ENCODE measurements at places on chromosomes 5 and 9.

GRCh38 chr5:88746438-88746882 is 136.5 kb downstream of the MEF2C start:
- no peak for DNase-seq

DNA sequence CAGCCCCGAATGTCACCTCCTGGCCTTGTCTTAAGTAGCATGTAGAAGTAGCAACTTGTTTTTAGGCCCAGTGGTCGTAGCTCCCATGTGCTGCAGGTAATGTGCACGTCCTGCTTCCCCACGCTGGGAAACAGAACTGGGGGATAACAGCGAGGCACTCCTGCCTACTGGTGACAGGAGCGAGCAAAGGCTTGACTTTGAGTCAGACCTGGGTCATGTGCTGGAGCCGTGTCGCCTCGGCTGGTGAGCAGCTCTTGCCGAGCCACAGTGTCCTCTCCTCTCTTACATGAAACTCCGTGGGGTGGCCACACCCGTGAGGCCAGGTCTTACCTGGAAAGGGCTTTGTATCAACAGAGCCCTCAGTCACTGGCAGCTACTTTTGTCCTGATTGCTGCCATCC is 17.5 kb upstream of the POMT1 start:
- no peak for DNase-seq

GRCh38 chr9:95669253-95669652 is 152.5 kb upstream of the PTCH1 start:
- no peak for DNase-seq

- DNase-seq: no peak
Observed at GRCh38 chr9:108468364-108468763, 387.4 kb downstream of the ACTL7B start.

- no peak for DNase-seq
Observed at GRCh38 chr5:68465934-68466551, 250.5 kb downstream of the PIK3R1 start.

- peak; percentile 52 for DNase-seq
Observed at GRCh38 chr5:90264689-90265544, 144.6 kb downstream of the CETN3 start.

DNA sequence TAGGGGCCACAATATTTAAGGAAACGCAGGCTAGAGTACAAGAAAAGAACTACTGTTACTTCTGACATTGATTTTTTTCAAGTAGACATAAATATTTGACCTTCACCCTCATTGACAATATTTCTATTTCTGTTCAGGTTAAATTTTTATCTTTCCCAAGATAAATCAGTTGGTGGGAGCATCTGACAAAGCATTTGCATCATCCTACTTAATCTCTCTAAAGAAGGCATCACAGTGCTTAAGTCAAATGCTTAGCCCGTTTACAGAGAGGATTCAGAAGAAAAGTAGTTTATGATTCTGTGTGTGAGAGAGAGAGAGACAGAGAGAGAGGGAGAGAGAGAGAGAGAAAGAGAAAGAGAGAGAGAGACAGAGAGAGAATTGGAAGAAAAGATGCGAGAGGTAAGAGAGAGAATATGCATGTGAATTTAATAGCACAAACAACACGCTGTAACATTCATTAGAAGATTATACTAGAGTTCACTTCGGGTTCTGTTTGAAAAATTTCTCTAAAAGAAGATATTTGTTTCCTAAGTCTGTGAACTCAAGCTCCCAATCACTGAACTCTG is 1093.3 kb upstream of the CDH6 start:
- DNase-seq: no peak

GRCh38 chr5:53164478-53165165 is 55.1 kb upstream of the MOCS2 start:
- no peak for DNase-seq

GRCh38 chr9:15856591-15856990 is 303.7 kb downstream of the CCDC171 start:
- no peak for DNase-seq

GRCh38 chr5:131264451-131265099 is 722 bp downstream of the CDC42SE2 start:
- DNase-seq: peak; percentile 48

DNA sequence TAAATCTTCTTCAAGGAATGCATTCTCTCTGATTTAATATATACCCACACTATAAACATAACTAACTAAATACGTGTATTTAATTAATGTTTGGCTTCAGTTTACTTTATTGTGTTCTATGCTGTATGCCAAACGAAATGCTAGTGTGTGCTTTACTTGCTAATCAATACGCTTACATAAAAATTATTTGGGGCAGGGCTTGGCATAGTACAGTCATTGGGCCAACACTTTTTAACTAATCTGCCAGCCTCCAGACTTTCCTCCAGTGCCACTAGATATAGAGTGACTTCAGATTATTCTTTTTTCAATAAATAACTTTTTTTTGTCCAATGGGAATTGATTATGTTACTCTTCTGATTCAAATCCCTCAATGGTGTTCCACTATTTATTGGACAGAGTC is 8.7 kb upstream of the CARNMT1 start:
- no peak for DNase-seq

DNA sequence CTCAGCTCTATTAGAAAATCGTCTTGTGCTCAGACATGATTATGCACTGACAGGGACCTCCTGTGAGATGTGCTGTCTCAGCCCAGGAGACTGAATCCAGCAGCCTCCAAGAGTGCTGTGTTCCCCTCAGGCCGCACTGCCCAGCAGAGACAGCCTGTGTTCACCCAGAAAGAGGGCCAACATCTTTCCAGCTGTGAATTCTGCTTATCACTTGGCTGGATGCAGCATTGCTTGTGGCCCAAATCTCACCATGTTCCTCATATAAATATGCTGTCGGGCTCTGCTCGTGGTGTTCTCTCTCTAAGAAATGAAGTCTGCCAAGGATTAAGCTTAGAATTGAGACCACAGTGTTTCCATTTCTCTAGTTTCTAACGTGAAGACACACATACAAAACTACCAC is 983.0 kb upstream of the WWC1 start:
- no peak for DNase-seq

GRCh38 chr9:33785914-33786313 is 9.4 kb upstream of the PRSS3 start:
- no peak for DNase-seq

- no peak for DNase-seq
Observed at GRCh38 chr5:44884036-44884435, 75.3 kb downstream of the MRPS30 start.

DNA sequence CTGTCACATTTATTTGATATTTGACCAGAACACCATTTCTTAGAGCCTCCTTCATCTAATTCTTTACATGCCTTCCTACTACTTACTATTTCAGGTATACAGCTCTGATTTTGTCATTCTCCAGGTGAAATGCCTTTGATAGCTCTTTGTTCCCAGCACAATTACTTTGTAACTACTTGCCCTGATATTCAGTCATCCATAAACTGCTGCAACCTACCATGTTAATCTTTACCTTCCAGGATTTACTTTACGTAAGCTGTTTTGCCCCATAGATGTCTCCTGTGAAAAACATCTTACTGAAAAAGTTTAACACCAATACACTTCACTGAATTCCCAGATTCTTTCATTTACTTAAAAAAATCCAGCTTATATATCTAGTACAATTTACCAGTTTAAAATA is 443.8 kb upstream of the CYLC2 start:
- DNase-seq: no peak

DNA sequence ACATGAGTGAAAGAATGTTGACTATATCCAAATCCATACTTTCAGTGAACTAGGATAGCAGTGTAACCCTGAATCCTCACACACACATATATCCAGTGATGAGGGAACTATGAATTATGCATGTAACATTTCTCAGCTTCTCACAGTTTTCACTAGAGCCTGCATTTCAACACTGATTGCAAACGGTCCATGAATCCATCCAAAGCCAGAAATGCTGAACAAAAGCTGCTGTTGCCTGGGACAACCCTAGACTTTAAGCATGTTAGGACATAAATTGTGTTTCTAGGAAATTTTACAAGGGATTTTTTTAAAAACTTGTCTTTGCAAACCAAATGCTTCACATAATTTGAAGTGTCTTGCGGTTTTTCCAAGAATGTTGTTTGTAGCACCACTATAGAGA is 2010.0 kb upstream of the WWC1 start:
- DNase-seq: no peak

GRCh38 chr5:83586874-83587776 is 115.6 kb downstream of the VCAN start:
- no peak for DNase-seq

DNA sequence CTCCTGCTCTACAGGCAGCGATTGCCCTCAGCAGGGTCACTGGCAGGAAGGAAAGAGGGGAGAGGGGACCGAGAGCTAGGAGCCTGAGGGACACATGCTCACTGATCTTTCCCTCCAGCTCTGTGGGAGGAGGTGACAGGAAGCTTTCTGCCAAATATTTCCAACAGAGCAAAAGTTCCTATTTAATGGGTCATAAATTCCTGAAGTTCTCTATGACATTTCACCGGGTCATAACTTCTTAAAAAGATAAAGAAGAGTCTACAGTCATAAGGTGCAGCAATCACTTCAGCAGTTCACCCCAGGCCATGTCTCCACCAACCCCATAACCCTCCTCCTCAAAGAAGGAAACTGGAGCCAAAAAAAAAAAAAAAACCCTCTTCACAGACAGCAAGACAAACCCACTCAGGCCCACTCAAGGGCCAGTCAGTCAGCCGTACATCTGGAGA is 481.1 kb downstream of the NR2F1-AS1 start:
- DNase-seq: no peak

- DNase-seq: no peak
Observed at GRCh38 chr5:178360222-178360925, 127.8 kb upstream of the PHYKPL start.

- DNase-seq: no peak
Observed at GRCh38 chr5:100270023-100270771, 265.0 kb upstream of the FAM174A start.
